Left renal pelvis (tissue), 4 donors: ENCODE measurements at places on chromosomes 2 and 18.

GRCh38 chr2:88738271-88738670 is 46.8 kb downstream of the RPIA start:
- no peak for DNase-seq

- no peak for DNase-seq
These were observed 187.5 kb downstream of the TWIST2 start for GRCh38 chr2:239035361-239035814.

GRCh38 chr2:119704670-119705120 is 25.7 kb downstream of the TMEM177 start:
- no peak for DNase-seq

- DNase-seq = no peak
These were observed 169.2 kb downstream of the GLI2 start for GRCh38 chr2:120904830-120905234.

DNA sequence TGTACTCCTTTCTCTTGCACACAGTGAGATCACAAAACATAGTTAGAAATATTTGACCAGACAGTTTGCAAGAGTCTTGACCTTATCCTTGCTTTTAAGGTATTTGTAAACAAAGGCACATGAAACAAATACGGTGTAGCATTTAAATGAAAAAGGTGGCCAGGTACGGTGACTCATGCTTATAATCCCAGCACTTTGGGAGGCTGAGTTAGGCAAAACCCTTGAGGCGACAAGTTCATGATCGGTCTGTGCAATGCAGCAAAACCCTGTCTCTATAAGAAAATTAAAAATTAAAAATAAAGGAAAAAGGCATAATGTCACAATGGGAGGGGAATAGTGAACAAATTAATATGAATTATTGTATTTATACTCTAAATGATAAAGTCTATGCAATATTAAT is 109.5 kb upstream of the PIK3C3 start:
- DNase-seq = no peak

DNA sequence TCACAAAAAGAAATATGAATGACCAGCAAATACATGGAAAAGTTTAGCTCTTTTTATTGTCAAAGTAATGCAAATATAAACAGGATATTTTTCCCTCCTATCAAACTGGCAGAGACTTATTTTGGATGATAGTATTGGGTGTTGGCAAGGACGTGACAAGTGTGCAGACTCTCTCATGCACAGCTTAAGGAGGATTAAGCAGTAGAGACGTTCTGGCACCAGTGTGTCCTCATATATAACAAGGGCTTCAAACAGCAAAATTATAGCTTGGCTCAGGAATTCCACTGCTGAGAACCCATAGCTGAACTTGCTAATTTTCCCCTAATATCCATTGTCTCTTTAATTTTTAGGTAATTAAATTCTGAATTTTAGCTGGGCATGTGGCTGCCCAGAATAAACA is 114.4 kb downstream of the FAM124B start:
- no peak for DNase-seq
